ENCODE measurements at places on chromosomes 12 and 14.

DNA sequence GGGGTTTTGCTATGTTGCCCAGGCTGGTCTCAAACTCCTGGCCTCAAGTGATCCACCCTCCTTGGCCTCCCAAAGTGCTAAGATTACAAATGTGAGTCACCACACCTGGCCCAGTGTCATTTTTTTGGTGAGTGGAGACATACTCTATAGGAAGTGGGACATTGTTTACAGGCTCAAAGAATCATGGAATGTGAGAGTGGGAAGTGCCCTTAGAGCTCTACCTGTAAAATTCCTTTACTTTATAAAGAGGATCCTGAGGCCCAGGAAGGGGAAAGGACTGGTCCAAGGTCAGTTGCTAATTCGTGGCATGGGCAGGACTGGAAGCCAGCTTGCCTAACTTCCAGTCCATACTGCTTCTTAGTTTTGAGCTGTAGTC is 8.7 kb upstream of the ADCK1 start:
- DNase-seq = no peak

- DNase-seq = no peak
Measured at GRCh38 chr14:61484031-61484430, 162.7 kb downstream of the PRKCH start.

- DNase-seq = peak; percentile 35
Measured at GRCh38 chr12:114439817-114440216, 33.9 kb upstream of the TBX5 start.

DNA sequence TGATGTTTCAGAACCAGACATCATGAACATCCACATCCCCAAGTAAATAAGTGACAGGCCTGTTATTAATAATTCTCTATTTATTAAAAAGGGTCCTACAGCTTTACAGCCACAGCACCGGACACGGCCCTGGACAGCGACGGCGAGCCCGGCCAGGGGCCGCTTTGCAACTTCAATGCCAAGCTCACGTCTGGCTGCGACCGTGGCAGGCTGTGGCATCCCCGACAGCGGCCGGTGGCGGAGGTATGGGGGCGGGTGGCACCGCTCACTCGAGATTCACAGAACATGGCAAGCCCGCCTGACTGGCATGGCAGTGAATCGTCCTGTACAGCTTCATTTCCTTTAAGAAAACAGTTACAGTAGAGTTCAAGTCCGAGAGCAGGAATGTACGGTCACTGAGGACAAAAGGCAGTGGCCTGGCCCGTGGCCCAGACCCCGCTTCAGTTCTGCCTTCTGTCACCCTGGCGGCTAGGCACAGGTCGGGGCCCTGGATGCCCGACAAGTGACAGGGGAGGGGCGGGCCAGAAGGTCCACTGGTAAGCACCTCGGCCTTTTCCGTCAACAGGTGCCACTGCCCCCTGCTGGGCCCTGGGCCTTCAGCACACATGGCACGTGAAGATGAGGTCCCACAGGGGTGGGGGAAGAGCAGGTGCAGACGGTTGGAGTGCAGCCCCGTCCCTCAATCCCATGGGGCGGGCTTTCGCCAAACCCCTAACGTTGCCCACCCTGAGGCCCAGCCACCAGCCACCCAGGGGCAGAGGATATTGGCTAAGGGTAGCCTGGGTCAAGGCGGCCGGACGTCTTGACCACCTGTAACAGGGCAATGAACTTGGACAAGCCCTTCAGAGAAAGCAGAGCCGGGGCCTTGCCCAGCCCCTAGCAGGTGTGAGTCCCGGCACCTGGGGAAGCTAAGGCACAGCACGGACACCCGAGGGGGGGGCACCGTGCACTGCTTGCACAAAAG is 30.3 kb downstream of the HIP1R start:
- DNase-seq = peak; percentile 38

DNA sequence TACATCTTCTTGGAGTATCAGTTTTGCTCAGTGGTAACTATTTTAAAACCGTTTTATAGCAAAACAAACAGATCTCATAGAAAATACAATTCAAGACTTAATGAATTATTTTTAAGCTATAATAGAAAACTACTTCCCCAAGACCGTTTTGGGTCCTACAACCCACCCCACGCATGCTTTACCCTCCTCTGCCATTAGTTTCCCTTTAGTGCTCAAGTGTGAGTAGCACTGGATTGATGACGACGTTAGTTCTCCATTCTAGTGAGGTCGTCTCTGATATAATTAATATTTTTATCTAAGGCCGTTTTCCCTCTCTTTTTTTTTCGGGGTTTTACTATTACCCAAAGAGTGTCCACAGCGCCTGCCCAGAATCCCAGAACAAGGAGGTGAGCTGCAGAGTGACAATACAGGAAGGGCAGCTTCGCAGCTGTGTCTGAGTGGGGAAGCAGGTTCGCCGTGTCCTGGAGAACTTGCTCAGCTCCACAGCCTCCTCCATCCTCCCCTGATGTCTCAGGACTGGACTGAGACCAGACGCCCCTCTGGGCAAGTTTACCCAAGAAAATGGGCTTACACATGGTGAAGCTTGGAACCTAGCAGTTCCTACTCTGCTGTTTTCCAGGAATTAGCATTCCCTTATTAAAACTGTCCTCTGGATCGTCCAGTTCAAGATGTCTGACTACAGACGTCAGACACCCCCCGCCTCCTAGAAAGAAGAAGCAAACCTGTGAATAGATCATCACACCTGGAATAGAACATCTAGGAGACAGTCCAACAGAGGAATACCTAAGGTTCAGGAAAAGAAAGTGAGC is 31.9 kb upstream of the MON2 start:
- peak; percentile 6 for DNase-seq

- DNase-seq = no peak
Measured at GRCh38 chr12:13368971-13369370, 172.4 kb downstream of the EMP1 start.

GRCh38 chr12:112714166-112714710 is 77.3 kb upstream of the RPH3A start:
- DNase-seq = no peak

DNA sequence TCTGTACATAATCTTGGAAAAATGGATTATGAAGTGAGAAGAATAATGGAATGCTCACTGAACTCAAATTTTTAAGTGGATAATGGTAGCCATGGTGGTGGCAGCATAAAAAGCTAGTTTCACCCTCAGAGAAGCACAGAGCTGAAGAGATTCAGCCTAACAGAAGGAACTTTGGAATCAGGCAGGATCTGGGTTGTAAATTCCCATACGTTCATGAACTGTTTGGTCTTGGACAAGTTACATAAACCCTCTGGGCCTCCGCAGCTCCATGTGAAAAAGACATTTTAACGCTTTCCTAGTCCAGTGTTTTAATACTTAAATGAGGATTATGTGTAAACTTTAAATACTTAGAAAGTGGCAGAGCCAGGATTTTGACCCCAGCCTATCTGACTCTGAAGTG is 26.6 kb downstream of the JKAMP start:
- no peak for DNase-seq

DNA sequence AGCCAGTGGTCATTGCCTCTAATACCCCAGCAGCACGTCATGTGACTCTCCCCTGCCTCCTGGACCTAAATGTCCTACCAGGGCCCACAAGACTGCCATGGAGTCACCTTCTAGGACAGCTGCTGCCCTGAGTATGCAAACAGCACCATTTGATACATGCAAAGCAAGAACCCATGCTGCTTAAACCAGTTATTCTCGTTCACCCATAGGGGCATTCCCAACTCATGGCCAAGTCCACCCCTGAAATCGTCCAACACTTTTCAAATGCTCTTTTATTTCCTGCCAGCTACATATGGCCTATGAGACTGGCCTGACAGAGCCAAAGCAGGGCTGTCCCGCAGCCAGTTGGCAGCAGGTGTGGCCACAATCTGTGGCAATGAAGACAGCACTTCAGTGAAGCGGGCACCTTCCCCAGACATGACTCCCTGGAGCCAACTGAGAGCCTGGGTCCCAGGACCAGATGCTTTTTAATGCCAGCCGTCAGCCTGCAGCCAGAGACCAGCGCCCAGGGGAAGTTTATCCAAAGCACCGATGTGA is 99.9 kb downstream of the BCAT1 start:
- DNase-seq = no peak

GRCh38 chr12:90366286-90366685 is 588.7 kb downstream of the CCER1 start:
- DNase-seq = peak; percentile 65

DNA sequence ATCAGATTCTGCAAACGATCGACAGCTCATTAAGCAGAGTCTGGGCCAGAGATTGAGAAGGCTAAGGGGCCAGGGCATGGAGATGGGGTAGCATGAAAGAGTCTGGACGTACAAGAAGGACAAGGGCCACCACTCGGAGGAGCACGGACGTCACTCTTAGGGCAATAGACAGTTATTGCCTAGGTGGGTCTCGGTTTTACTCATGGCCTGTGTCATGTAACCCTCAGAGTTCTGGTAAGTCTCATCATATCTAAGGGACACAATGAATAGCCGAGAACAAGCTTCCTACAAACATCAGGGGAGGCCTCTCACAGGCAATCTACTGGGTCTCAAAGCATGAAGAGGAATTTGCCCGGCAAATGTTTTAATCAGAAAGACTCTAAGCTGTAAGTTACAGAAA is 30.4 kb upstream of the ITPK1 start:
- no peak for DNase-seq

DNA sequence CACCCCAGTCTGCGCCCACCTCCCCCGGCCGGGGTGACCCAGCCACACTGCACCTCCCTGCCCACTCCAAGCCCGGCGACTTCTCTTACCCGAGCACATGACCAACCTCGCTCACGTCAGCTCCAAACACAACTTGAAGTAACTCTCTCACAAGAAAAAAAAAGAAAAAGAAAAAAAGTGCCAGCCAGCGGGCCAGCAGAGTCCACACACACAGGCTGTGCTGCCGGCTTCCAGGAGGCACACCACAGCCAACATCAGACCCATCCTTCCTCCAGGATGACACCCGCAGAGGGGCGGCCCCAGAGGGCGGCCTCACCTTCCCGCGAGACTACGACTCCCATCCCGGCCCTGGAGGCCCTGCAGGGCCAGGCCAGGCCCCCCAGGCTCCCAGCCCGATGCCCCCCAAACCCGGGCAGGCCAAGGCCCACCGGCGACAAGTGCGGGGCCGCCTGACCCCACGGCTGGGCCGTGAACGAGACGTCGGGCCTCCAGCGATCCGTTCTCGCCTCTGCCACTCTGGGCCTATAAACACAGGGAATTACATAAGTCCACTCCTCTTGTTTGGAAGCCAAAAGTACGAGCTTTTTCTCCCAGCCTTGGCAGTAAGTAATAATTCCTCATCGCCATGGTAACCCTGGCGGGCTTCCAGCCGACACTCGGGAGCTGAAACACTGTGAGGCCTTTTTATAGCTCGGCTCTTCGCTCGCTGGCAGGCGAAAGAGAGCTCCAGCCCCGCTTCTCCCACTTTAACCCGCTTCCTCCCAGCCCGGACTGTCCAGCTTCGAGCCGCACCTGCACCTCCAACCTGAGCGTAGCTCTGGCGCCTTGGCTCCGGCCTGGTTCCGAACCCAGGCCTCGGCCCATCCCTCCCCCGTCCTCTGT is 49.1 kb downstream of the NCOR2 start:
- peak; percentile 98 for DNase-seq

- DNase-seq = no peak
Measured at GRCh38 chr14:66752109-66752508, 244.2 kb downstream of the GPHN start.

DNA sequence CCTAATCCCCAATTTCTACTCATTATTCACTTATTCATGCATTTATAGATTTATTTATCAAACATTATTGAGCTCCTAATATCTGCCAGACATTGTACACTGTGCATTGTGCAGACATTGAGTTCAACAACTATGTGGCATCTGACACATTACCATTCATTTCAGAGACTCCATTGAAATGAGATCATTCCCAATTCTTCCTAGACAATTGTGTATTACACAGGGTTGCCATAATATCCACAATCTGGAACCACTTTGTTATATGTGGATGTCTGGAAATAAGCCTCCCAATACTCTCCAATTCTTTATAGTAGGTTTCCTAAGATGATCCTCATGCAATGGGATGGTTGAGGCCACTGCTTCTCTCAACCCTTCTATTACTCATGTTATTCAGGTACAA is 165.0 kb downstream of the OTOGL start:
- peak; percentile 45 for DNase-seq

- DNase-seq = peak; percentile 80
Measured at GRCh38 chr12:10140001-10140400, 10.0 kb upstream of the CLEC7A start.

DNA sequence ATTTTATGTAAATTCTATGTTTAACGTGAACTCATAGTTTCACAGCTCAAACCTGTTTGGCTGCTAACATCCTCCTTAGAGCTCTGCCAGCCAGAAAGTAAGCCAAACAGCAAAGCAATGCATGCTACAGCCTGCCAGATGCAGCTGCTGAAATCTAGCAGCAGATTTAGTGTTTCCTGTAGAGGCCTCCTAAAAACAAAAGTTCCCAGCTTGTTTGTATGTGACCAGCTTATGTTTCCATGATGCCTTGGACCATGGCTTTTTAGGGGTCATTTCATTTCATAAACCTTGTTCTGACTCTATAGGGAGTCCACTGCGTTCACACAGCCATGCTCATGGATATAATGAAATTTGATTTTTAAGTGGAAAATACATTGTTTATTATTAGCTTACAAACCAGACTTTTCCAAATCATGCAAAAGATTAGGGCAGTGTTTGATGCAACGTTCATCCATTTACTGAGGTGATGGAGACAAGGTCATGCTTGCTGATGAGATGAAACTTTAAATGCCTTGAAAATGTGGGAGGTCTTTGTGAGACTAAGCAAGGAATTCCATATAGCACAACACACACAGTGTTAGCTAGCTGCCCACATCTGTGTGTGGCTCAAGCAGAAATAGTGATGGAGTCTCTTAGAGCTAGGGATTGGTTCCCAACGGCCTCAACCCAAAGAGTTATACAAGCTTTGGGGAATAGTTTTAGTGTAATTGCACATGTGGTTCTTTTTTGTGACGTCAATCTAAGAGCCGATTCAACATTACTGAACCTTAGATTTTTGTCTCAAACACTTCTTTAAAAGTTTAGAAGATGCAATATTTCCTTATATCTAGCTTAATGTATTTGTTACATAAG is 157.5 kb upstream of the LRIG3 start:
- DNase-seq = peak; percentile 22

DNA sequence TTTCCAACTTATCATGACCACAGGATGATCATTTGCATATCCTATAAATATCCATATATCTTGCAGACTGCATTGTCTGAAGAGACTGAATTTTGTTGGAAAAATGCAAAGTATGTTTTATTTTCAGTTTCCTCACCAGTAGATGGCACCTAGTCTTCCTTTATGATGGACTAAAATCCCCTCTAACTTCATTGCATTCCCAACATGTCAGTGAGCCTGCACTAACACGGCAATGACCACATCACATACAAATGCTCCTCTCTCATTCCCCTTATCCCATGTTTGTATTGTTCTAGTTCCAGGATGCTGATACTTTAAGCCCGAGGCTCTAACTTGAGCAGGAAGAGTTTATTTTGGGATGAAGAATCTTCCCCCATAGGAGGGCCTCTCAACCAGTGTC is 24.7 kb upstream of the MYBPC1 start:
- peak; percentile 54 for DNase-seq

GRCh38 chr14:75909630-75910029 is 72.2 kb downstream of the TGFB3 start:
- no peak for DNase-seq
